Left renal pelvis (tissue), 4 donors: ENCODE measurements at places on chromosomes 16 and 17. TPM values are rescaled to one million over a fixed set of nuclear protein-coding genes. Genes with fewer than 3 reads are reported as not detected.
A peak's percentile ranks its signal among the peaks of the same experiment; 100 is the strongest.

The LRRC75A gene
- 4.9 TPM for polyA plus RNA-seq

- DNase-seq: no peak
Measured at GRCh38 chr17:61284174-61284573, 115.5 kb upstream of the TBX2 start.

DNA sequence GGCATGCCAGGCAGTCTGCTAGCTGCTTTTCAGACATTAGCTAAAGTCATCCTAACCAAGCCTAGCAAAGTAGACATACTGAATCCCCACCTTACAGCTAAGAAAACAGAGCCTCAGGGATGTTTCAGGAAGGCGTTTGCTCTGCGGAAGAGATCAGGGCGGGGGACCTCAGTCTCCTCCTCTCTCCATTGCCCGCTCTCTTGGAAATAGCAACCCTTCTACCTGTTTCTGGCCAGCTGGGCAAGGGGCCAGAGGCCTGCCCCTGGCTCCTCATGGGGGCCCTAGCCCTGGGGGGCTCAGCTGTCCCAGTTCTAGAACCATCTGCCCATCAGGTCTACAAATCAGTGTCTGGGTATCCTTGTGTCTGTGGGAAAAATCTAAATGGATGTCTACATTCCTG is 14.5 kb downstream of the PITPNM3 start:
- DNase-seq: no peak

DNA sequence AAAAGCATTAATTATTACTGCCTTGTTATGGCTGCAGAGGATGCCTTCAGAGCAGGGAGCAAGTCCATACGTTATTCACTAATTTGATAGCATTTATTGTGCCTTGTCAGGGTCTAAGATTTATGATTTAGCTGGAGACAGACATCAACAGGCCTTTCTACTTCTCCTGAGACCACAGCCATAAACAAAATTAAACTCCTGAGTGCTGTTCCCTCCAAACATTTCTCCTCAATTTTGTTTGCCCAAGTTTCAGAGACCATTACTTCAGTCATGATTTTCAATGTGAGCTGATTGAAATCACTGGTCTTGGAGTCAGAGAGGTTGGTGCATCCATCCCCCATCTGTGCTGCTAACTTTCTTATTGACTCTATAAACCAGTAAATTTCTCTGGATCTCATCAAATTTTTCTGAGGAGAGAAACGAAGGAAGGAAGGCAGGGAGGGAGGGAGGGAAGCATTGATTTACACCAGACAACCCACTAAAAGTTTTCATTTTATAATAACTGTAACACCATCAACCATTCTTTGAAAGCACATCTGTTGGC is 423.6 kb upstream of the CDH11 start:
- no peak for DNase-seq

The CPSF4L gene
- 0.26 TPM for polyA plus RNA-seq

DNA sequence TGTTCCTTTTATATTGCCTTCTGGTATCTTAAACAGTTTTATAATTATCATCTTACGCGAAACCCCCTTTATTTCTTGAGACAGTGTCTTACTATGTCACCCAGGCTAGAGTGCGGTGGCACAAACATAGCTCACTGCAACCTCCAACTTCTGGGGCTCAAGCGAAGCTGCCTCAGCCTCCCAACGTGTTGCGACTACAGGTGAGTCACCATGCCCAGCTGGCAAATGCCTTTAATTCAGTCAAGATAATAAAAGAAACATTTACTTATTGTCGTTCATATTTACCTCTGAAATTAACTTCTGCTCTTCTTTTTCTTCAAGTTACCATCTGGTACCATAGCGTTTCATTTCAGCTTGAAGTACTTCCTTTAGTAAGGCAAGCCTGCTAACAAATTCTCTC is 43.9 kb downstream of the FBXL20 start:
- no peak for DNase-seq

GRCh38 chr16:25340973-25341372 is 83.3 kb upstream of the ZKSCAN2 start:
- no peak for DNase-seq

DNA sequence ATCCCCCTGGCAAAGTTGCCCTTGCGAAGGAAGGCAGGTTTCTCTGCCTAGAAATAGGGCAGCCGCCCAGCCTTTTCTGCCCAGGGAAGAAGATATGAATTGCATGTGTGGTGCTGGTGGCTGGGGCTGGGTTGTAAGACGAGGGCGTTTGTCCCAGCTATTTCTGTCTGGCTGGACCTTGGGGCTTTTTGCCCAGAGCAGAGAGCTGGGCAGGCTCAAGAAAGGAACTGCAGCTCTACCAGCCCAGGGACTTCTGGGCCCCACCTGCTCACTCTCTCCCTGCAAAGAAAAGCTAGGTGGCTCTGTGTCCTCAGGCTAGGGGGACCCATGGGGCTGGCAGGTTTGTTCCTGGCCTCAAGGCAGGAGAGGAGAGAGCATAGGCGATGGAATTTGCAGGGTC is 586 bp downstream of the CACNG1 start:
- DNase-seq: no peak

DNA sequence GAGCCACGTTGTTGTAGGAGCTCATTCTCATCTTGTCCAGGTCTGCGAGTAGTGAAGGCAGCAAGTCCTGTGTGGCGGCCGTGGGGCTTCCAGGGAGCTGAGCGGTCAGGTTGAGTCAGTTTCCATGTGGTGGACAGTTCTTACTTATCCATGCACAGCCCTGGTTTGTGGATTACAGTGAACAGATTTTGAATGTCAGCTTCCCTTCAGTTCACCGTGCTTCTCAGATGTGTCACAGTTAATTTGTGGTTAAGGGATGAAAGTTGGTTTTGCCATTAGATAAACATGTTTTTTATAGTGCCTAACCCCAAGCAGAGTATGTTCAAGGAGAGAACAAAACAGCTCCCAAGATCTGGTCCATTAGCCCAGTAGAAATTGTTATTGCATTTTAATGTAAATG is 103.1 kb downstream of the RPTOR start:
- DNase-seq: no peak

The TMED6 gene
- polyA plus RNA-seq: 3.7 TPM

DNA sequence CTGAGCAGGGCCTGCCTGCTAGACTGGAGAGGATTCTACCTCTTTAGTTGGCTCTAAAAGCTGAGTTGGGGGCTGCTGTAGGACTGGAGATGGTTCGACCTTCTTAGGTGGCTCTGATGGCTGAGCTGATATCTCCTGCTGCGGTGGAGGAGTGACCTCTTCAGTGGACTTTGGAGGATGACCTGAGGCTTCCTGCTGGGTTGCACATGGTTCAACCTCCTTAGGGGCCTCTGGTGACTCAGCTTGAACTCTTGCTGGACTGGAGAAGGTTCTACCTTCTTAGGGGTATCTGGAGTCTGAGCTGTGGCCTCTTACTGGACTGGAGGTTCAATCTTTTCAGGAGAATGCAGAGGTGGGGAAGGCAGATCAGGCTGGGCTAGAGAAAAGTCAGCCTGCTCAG is 48.9 kb upstream of the TMEM97 start:
- DNase-seq: no peak

DNA sequence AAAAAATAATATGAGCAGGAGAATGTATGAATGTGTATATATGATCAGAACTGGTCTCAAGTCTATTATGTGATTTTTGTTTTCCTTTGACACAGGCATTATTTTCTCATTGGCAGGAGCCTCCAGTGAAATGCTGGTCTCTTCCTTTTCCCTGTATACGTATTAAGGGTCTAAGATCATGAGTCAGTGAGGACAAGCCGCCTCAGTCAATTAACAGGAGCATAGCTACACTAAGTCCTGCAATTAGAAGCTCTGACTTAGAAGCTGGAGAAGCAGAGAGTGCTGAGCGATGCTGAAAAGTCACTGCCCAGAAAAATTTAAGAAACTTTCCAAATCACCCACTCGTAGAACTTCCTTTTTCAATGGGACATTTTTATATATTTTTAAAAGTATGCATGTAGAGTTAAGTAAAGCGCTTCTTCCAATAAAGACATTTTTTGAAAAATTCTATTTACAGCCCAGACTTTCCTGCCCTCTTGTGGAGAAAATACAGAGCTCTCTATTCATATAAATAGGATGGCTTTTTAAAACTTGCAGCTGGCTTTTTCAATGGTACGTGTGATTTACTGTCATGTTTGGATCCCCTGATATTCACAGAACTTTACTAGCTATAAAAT is 70.2 kb upstream of the PSMD7 start:
- DNase-seq: peak; percentile 2

GRCh38 chr16:65916995-65917394 is 449.5 kb upstream of the CDH5 start:
- no peak for DNase-seq

The ASPSCR1 gene
- polyA plus RNA-seq: 21.4 TPM

DNA sequence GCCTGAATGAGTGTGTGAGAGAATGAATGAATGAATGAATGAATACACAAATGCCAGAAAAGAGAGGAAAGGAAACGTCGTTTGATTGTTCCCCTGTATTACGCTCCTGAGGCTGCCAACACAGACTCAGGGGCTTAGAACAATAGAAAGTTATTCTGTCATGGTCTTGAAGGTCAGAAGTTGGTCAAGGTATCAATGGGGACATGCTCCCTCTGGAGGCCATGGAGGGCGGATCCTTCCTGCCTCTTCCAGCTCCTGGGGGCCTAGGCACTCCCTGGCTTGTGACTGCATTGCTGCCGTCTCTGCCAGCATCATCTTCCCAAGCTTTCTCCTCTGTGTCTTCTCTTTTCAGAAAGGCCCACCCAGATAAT is 1.5 kb upstream of the SLC38A8 start:
- DNase-seq: no peak

DNA sequence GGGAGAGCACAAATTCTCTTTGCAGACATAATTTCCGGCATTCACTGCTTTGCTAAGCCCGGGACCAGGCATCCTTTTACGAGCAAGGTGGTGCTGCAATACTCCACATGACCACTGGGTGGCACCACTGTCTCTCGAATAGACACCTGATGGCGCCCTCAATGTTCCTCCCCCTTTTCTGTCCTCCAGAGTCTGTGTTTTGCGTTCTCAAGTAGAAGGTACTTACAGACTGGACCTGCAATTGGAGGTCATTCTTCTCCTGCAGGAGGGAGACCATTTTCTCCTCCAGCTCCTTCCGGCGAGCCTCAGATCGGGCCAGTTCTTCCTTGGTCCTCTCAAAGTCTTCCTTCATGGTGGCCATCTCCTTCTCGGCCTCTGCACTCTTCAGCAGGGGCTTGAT is 45.2 kb downstream of the MYH13 start:
- peak; percentile 71 for DNase-seq

- DNase-seq: no peak
Measured at GRCh38 chr17:6523809-6524355, 32.5 kb downstream of the PITPNM3 start.

DNA sequence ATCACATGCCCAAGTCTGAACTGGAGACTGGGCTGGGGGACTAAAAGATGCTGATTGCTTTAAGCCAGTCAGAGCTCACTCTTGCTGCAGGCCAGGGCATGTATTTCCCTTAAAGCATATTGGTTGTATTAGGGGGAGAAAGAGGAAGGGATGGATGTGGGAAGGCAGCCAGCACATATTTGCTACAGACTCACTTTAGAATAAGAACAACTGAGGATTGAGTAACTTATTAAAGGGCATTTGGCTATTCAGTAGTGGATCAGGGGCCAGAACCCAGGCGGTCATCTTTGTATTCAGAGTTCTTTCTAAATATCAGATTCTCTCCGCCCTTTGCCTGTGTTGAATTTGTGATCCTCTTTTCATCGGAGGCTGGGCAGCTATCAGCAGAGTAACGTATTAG is 231.7 kb downstream of the HAPSTR1 start:
- DNase-seq: no peak

GRCh38 chr17:949623-950303 is 29.8 kb downstream of the NXN start:
- no peak for DNase-seq

GRCh38 chr16:26569793-26570192 is 496.9 kb upstream of the C16orf82 start:
- peak; percentile 6 for DNase-seq

DNA sequence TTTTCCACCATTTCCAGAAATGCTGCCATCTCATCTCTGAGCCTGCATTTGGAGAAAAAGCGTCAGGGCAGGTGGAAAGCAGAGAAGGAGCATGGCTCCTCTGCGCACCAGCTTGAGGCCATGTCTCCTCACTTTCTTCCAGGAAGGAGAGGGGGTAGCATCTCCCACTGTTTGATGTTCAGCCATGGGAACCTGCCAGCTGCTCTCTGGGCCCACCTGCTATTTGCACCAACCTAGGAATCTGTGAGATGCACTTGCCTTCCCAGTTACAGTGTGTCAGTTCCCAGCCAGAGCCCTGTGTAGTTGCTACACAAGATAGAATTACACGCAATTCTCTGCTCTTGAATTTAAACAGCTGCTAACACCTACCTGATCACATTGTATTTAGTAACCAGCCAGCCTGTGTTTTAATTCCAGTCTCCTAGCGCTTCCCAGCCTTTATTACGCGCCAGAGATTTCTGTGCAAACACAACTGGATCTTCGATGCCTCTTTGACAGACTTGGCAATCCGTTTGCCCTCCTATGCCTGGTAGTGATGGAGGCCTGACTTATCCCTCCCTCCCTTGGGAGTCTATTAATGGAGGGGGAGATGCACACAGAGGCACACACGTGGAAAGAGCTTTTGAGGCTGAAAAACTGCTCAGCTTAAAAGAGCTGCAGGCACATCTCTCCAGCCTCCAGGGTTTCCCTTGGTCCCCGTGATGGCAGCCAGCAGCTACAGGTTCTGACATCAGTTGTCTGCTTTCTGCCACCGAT is 98.1 kb upstream of the SEC14L1 start:
- DNase-seq: no peak

The PERCC1 gene
- polyA plus RNA-seq: 0.25 TPM
